ENCODE measurements at places on chromosomes 5 and 9.

DNA sequence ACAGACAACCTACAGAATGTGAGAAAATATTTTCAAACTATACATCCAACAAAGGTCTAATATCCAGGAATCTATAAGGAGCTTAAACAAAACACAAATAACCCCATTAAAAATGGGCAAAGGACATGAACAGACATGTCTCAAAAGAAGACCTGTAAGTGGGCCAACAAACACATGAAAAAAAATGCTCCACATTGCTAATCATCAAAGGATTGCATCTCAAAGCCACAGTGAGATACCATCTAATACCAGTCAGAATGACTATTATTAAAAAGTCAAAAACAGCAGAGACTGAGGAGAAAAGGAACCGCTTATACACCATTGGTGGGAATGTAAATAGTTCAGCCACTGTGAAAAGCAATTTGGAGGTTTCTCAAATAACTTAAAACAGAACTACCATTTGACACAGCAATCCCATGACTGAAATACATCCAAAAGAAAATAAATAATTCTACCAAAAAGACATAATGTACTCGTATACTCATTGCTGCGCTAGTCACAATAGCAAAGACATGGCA lies 39.1 kb upstream of the C5orf63 start:
- DNase-seq, result no peak

GRCh38 chr5:42836070-42836769 lies 24.5 kb upstream of the SELENOP start:
- DNase-seq, result no peak

- no peak for DNase-seq
These were observed 137.6 kb downstream of the NPR3 start for GRCh38 chr5:32848681-32849080.

GRCh38 chr5:93723005-93723404 lies 18.4 kb downstream of the POU5F2 start:
- no peak for DNase-seq

GRCh38 chr5:100777680-100778300 lies 125.3 kb downstream of the ST8SIA4 start:
- no peak for DNase-seq

DNA sequence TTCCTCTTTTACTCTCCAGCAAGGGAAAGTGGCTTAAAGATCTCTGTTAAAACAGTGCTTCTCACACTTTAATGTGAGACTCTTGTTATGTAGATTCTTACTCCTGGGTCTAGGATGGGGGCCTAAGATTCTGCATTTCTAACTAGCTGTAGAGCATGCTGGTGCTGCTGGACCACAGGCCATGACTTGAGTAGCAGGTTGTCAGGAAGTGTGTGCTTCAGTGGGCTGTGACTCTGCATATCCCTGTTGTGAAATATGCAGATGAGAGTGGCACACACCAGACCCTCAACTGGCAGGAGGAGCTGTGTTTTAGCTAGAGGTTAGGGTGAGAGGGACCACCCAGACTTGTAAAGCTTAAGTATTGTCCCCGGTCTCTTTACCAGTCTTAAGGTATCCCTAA lies 191.1 kb upstream of the DMRT1 start:
- DNase-seq, result no peak

DNA sequence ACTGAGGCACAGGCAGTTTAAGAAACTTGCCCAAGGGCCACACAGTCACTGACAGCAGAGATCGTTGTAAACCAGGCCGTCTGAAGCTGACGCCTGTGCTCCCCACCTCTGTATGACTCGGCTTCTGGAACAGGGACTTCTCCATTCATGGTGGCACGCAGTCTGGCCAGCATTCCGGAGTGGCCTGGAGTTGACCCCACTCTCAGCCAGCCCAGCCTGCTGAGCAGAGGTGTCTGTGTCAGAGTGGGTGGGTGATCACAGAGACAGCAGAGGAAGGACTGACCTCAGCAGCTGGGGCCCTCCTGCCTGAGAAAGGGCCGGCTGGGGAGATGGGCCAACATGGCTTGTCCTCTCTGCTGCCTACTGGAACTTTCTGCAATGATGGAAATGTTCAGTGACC lies 12.6 kb downstream of the LRSAM1 start:
- no peak for DNase-seq

DNA sequence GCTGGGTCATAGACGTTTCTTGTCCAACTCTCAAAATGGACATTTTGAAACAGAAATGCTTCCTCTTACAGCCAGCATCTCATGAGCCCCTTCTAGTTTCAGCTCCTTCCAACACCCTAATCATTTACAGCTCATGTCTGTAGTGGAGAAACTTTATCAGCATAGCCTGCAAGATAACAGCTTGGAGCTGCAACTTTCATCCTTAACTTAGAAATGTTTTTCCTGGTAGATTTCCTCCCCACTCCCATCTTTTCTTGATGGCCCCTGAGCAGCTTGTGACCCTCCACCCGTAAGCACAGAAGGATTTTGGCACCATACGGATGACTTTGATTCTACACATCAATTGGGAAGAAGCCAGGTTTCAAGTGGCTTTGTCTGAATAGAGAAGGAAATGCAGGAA lies 53.5 kb upstream of the TGFBR1 start:
- no peak for DNase-seq

- DNase-seq, result no peak
These were observed 51.0 kb upstream of the LIFR start for GRCh38 chr5:38607396-38607795.

DNA sequence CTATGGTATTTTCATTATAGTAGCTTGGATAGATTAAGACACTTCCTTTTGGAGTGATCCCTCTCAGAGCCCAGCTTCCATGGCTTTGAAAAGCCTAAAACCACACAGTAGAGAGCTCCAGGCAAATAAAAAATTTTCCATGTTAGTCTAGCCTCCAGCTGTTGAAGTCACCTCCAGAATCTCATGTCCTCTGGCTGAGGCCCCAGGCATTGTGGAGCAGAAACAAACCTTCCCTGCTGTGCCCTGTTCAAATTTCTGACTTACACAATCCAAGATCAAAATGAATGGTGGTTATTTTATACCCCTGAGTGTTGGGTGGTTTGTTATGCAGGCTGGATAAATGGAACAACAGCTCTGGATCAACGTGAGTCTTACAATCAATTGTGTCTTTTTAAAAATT lies 203.9 kb downstream of the ICE1 start:
- DNase-seq, result no peak

DNA sequence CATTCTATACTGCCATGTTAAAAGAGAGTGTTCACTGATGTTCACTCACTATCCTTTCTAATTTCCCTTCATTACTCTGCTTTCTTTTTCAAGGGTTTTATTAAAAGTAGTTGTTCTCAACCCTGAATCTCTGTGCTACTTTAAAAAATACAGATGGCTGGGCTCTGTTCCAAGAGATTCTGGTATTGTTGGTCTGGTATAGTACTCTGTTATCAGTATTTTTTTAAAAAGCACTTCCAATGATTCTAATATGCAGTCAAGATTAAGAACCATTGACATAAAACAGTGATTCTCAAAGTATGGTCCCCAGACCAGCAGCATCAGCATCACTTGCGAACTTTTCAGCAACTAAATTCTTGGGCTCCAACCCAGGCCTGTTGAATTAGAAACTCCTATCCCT lies 77.0 kb upstream of the STARD4 start:
- DNase-seq, result no peak

DNA sequence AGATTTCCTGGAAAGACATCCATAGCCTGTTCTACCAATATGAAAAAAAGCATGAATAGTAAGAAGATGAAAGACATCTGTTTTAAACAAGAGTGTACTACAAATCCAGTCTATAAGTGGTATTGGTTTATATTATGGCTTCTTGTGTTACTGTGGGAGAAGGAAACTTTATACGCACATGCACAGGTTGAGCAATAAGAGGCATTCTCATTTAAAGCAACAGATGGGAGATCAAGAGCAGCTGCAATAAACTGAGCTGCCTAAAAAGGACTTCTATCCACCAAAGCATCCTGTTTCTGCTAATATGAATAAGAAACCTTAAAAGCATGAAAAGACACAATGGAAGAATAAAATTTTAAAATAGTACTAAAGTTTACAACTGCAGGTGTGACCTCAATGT lies 8.6 kb upstream of the PCDHB1 start:
- no peak for DNase-seq

DNA sequence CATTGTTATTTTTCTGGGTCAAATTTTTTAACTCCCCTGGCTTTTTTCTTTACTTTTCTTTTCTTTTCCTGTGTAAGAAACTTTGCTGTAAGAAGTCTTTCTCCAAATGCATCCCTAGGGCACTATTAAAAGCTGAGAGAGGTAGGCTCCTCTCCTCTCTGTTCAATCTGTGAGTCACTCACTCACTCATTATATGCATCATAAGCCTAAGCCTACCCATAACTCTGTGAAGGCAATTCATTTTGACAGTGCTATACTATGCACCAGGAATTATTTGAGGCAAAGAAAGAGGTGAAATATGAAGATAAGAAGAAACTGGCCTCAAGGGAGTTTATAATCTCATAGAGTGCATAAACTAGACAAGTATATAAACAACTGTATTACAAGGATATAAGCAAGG lies 67.9 kb upstream of the PRR16 start:
- DNase-seq, result no peak

Data from CD4-positive, alpha-beta T cell (primary cell).